Uterus (tissue), 4 donors: ENCODE measurements at places on chromosomes 16 and 17. TPM values are rescaled to one million over a fixed set of nuclear protein-coding genes. Genes with fewer than 3 reads are reported as not detected.

GRCh38 chr17:81404558-81405165, 9.4 kb downstream of the BAHCC1 start:
- DNase-seq: no peak

GRAPL gene
- 8.5 TPM for total RNA-seq

CCDC144A gene
- total RNA-seq: 27.3 TPM

- DNase-seq: no peak
Observed at GRCh38 chr17:81193470-81194224, 27.6 kb upstream of the AATK start.

IRX5 gene
- total RNA-seq: not detected
